ENCODE measurements at places on chromosomes 3 and 15.

- DNase-seq = no peak
These were observed 33.2 kb upstream of the RGMA start for GRCh38 chr15:93121973-93122910.

GRCh38 chr3:125375950-125376679 is 990 bp upstream of the ZNF148 start:
- DNase-seq = no peak

DNA sequence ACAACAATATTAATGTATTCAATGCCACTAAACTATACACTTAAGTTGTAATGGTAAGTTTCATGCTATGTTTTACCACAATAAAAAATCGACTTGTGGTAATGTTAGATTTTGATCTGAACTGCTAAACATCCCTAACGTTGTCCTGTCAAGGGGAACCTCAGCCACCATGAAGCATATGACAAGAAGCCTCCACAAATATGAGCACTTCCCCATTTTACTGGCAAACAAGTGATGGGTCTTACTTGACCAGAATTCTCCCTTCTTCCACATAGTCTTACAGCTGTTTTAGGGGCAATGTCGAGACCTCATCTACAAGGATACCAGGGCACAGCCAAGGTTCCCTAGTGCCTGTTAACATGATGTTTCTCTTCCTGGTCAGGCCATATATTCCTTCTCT is 124.2 kb upstream of the ABI3BP start:
- no peak for DNase-seq

GRCh38 chr15:39465843-39466749 is 114.8 kb upstream of the THBS1 start:
- peak; percentile 91 for DNase-seq

GRCh38 chr15:66153549-66154415 is 99.8 kb downstream of the MEGF11 start:
- no peak for DNase-seq

DNA sequence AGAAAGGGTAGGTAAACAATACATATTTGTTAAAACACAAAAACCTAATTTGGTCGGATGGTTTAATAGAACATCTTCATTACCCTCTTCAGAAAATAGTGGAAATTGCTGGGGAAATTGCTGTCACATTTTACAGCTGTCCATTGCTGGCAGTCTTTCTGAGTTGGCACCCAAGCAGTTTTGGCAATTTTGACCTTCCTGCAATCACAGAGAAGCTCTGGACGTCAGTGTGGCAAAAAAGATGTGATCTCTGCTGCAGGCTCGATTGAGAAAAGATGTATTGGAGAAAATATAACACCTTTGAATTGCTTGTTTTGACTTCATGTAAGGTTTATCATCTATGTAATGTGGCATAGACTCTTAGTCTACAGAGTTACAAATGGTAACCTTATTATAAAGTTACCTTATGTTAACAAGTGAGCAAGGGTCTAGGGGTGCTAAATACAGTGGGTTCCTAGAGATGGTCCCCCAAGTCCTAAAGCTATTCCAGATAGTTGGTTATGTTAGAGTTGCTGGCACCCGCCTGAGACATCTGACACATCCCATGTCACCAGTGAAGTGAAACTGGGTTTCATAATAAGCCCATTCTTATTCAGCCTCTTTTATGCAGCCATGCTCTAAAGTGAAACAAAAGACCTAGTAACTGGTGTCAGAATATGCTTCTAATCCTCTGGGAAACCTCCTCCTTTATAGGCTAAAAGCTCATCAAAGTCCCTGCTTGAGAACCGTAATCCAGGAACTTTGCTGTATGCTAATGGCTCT is 14.0 kb downstream of the UBE2E1 start:
- DNase-seq = no peak

Data from GM04504 (cell line).